NAMALWA (cell line): ENCODE measurements at places on chromosomes 3 and 15.

DNA sequence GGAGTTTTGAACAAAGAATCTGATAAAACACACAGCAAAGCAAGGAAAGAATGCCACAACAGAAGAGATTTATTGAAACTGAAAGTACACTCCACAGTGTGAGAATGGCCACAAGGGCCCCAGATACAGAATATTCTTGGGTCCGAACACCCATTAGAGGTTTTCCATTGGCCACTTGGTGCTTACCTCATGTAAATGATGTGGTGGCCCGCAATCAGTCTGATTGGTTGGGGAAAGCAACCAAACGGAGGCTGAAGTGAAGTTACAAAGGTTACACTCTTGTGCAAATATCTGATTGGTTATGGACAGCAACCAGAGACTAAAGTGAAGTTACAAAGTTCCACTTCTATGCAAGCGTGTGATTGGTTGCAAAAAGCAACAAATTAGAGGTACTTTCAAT, 20.4 kb downstream of the NSUN3 start:
- no peak for DNase-seq

DNA sequence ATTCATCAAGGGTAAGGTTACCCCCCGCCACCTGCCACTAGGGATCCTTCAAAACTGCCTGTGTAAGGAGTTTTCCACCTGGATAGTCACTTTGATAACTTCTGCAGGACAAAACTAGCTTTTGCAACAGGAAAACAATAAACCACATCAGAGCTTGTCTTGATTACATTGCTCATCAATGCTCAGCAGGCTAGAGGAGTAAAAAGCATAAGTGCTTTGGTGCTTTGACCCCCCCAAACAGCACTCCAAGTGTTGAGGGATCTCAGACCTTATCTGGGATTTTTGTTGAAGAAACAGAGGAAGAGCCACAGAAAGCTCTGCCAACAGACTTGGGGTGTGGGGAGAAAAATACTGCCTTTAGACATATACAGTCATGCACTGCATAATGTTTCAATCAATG, 10.8 kb upstream of the PHLDB2 start:
- no peak for DNase-seq

DNA sequence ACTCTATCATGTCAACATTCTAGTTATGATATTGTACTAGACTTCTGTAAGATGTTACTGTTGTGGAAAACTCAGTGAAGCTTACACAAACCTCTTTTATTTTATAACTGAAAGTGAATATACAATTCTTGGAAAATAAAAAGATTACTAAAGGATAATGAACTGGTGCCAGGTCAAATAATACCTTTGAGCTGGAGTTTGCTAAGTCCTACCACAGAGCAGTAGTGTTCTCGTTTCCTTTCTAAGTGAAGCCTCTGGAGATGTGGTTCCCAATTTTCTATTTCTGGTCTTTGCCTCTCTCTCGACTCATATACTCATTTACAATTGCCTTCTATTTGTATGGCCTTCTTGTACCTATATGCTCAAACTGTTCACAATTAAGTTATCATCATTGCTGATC, 942.9 kb downstream of the SQOR start:
- DNase-seq: no peak

GRCh38 chr3:40911928-40912327, 287.4 kb upstream of the CTNNB1 start:
- no peak for DNase-seq
